Activated naive CD4-positive, alpha-beta T cell treated with anti-CD3 and anti-CD28 coated beads for 36 hours (primary cell): ENCODE measurements at places on chromosomes 12 and 14. TPM values are rescaled to one million over a fixed set of nuclear protein-coding genes. Genes with fewer than 3 reads are reported as not detected.

GRCh38 chr12:31629756-31630732 is 29.4 kb upstream of the ETFBKMT start:
- no peak for DNase-seq

DNA sequence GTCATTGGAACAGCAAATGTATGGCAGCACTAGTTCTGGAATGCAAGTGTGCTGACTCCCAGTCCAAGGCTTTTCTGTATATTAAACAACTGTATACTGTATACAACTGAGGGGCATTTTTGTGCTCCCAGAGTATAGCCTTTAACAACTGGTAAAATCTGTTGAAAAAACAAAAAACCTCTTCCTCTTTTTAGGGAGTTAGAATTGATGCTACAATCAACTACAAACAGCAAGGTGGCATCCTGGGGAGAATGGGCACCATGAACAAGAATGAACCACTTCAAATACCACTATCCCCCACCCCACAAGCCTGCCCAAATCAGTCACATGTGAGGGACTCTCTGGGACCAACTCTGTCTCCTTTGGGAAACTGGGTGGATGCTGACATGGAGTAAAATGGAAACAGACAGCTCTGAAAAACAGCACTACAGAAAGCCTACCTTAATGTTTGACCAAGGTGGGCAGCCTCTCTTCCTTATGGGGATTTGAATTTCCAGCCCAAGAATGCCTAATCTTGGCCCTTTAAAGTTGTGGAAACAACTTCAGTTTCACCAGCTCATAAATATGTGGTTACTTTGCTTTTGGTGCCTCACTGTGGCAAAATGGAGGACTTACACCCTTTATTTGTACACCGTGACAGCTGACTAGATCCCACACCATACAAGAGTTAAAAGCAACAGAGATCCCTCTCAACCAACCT is 7.5 kb downstream of the VTI1B start:
- DNase-seq, result peak; percentile 55

- no peak for DNase-seq
Observed at GRCh38 chr12:14010989-14011388, 29.6 kb upstream of the GRIN2B start.

Gene RNF212B
- not detected for total RNA-seq

DNA sequence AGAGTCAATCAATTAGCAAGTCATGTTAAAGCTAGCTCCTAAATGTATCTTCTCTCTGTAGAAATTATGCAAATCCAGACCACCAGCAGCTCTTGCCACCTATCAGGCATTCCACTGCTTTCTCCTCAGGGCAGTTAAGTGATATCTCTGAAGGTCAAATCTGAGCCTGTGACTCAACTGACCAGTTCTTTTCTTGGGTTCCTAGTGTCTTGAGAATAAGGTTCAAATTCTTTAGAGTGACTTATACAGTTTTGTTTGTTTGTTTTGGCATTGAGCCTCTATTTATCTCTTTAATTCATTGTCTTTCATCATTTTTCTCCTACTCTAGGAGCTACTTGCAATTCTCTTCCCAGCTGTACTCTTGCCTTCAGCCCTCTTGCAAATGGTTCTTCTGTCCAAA is 2.5 kb upstream of the LRIG3 start:
- DNase-seq, result no peak

DNA sequence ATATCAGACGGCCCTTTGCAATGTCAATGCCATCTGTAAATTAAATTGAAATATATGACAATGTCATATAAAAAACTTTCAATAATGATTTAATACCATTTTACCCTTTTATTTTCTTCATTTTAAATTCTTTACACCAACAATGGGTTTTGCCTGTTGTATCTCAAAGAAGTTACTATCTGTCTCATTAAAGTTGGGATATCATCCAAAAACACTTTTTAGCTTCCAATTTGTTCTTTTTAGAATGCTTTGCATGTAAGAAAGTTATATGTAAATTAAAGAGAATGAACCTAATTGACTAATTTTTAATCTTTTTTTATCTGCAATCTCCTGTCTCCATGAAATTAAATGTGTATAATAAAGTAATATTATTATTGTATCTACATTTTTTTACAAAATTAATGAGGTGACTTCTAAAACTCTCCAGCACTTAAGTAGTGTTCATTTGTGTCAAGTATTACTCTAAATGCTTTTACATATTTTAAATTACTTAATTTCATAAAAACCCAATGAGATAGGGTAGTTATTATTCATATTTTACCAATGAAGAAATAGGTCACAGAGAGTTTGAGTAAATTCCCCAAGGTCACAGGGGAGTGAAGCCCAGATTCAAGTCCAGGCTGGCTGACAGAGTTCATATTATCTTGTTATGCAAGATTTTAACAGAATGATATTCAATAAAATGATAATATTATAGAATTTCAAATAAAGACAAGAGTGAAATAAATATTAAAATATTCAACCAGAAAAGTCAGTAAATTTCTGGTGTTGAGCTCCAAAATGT is 673.0 kb upstream of the FLRT2 start:
- DNase-seq, result no peak

GRCh38 chr14:100856056-100856950 is 30.4 kb downstream of the MEG3 start:
- DNase-seq, result no peak

DNA sequence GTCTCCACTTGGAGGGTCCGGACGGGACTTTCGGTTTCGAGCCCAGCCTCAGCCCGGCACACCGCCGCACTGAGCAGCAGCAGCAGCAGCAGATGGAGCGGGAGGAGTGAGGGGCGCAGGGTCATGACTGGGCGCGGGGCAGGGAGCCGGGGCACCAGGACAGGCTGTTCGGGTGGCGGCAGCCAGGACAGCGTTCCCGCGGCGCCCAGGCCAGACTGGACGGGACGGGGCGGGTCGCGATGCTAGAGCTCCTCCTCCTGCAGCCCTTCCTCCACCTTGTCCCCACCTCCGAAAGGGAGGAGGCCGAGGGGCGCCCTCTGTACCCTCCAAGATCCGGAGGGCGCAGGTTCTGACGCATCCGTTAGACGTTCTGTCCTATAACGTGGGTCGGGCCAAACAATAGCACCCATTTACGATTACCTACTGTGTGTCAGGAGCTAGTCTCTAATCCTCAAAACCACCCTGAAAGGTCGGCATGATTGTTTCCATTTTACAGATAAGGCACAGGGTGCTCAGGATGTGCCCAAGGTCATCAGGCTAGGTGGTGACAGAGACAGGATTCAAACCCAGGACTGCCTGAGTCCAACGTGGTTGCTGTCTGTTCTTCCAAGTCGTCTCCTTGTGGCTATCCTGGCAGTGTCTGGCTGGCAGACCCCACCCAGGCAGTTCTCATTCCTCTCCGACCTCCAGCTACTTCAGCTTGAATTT is at the start of gene FKBP11:
Gene FKBP11 (minus strand): TSS at position 189 of the 708 bp plus-strand sequence. CDS start 64 bp downstream, at position 125.
- peak; percentile 66 for DNase-seq

Gene FAM90A1
- 0.21 TPM for total RNA-seq

DNA sequence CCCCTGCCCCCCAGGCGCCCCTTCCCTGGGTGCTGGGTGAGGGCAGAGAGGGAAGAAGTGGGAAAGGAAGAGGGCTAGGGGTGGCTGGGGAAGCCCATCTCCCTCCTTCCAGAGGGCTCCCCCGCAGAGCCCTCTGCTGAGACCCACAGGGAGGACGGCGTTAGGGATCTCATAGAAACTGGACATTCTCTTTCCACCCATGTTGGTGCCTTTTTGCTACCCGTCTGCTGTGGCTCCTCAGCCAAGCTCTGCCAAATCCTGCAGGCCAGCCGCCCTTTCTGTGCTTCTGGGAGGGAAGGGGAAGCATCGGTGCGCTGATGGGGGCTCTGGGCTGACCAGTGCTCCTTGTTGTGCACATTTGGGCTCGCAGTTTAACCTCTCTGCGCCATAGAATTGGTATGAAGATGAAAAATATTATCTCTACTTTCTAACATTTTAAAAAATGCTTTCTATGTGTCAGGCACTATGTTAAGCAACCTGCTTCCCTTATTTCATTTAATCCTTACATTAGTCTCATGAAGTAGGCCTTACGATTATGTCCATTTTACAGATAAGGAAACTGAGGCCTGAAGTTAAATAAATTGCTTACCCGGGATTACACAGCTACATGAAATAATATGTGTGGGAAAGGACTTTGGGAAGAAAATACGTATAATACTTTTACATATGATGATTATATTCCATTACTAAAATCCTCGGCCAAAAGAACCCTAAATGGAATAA is 981 bp downstream of the SLC48A1 start:
- no peak for DNase-seq

GRCh38 chr12:66901138-66901932 is 222.5 kb upstream of the GRIP1 start:
- no peak for DNase-seq

GRCh38 chr12:15001733-15002382 is 29.0 kb downstream of the PDE6H start:
- DNase-seq, result no peak

Gene KCNMB4
- total RNA-seq, result 0.60 TPM

Gene IFI27L1
- total RNA-seq, result 33.9 TPM

Gene PDE6H
- not detected for total RNA-seq

Gene PLEKHG3
- 1.1 TPM for total RNA-seq

Gene CSRNP2
- 8.4 TPM for total RNA-seq

Gene BATF
- total RNA-seq, result 178 TPM

GRCh38 chr12:112555621-112556233 is 137.0 kb downstream of the PTPN11 start:
- DNase-seq, result no peak

- no peak for DNase-seq
Observed at GRCh38 chr14:25929881-25930615, 667.8 kb downstream of the NOVA1 start.

- no peak for DNase-seq
Observed at GRCh38 chr14:50733494-50733893, 65.4 kb upstream of the SAV1 start.

Gene SLC7A8
- 1.1 TPM for total RNA-seq

DNA sequence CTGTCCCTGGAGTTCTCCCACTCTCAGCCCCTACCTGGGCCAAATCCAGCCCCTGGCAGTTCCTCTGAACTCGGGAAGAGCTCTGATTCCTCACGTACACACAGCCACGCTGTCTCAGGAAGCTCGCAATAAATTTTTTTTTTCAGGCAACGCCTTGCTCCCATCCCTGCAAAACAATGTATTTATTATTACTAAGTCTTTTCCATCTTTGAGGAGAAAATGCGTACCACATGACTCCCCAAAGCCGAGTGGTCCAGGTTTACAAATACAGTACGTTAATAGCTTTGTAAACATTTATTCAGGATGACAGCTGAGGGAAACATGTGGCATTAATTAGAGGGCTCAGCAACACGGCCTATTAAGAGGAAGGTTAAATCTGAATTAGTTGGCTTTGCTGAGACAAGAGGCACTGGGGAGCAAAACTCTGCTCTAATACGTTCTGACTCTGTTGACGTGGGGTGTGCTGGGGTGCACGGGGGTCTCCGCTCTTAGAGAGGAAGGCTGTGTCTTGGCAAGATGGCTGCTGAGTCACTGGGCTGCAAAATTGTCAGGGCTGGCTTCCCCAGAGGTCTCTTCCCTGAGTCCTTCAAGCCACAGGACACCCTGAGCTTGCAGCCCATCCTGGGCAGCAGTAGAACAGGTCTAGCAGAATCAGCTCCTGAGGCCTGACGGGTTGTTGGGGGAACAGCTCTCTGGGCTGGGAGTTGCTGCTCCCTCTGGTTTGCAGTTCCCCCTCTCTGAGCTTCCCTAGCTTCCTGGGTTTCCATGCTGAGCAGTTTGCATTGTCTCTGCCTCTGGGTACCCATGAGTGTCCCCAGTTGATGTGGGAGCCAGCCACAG is 185.2 kb upstream of the TBX3 start:
- DNase-seq, result no peak

GRCh38 chr12:115457798-115458197 is 773.8 kb upstream of the TBX3 start:
- DNase-seq, result no peak

Gene PPP1R13B
- total RNA-seq, result 8.6 TPM

GRCh38 chr14:33714527-33715226 is 236.2 kb downstream of the EGLN3 start:
- no peak for DNase-seq

- DNase-seq, result no peak
Observed at GRCh38 chr12:109247831-109248654, 61.0 kb downstream of the FOXN4 start.

DNA sequence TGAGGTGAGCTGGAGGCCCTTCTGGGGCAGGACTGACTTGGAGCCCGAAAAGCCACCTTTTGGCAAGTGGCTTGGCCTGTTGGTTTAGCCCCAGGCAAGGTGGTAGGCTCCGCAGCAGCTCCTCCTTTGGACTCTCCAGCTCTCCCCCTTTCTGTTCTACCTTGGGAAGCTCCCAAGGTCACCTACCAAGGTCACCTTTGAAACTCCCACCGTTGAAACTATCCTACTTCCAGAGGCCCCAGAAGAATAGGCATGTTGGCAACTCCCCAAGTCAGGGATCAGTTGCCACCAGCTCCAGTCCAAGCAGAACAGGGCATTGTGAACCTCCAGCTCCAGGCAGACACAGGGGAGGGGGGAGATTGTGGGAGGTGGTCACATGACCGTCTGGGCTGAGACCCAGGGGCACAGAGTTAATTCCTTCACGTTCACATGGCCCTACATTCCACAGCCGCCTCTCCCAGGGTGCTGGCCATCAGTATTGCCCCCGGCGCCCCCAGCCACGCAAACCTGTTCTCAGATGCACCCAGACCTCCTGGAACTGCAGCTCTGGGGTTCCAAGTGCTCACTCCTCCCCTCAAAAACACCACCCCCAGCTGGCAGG is 14.4 kb downstream of the IRF2BPL start:
- no peak for DNase-seq

DNA sequence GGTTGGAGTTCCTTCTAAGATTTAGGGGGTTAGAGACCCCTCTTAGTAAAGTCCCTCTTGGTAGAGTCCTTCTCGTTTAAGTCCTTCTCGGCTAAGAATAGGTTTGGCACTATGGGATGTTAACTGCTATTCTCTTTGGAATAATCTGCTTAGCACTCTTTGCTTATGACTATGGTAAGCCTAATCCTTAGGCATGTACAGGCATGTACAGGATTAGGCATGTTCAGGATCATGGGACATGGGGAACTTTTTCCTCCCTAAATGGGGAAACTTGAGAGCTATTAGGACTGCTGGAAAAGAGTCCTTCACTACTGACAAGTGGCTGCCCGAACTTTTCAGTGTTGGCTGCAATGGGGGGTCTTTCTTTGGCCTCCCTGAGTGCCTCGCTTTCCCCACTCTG is 193.3 kb downstream of the TMEM117 start:
- no peak for DNase-seq

- no peak for DNase-seq
Observed at GRCh38 chr14:71619472-71619871, 312.8 kb upstream of the RGS6 start.

DNA sequence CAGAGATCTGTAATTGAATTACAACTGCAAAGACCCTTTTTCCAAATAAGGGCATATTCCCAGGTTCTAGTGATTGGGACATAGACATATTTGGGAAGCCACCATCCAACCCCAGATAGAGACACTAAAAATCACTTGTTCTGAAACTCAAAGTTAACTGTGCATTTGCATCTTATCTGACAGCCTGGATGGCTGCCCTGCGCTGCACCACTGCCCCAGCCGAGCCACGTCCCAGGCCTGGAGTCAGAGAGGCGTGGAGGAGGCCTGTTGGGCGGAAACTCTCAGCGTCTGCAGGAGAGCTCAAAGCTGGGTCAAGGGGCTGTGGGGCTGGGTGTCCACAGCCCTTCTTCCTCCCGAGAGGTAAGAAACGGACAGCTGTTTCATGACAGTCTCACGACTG is 124.4 kb downstream of the RIMBP2 start:
- no peak for DNase-seq
